ENCODE measurements at places on chromosomes 5 and 9. TPM values are rescaled to one million over a fixed set of nuclear protein-coding genes. Genes with fewer than 3 reads are reported as not detected.

- DNase-seq: no peak
- H3K4me3 ChIP-seq: no peak overlapping the region
- no peaks in the 10 kb centered on the region for H3K4me1 ChIP-seq
These were observed 104.2 kb upstream of the GPR151 start for GRCh38 chr5:146620031-146620668.

DNA sequence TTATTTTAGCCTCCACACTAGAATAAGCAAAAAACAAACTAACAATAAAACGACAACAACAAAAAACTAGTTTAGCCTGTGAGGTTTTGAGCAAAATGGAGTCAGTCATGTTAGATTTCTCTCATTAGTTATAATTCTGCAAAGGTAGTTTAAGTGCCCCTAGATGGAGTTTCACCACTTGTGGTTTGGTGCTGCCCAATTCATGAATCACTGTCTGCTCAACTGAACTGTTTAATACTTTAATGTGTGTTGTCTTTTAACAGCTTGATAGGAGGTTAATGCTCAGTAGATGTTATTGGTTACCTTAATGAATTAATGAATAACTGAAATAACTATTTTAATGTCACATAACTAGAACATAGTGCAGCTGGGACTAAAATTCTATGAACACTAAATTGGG lies 3.5 kb upstream of the PLAA start:
- H3K36me3 ChIP-seq: no peaks in the 10 kb centered on the region
- H3K27me3 ChIP-seq: no peaks in the 10 kb centered on the region
- H3K4me1 ChIP-seq: peaks cover 28% of the 10 kb centered on the region
- H3K27ac ChIP-seq: no peak overlapping the region
- no peak overlapping the region for H3K4me3 ChIP-seq

- no peak for DNase-seq
- peak overlapping the region; percentile 72 for H3K4me3 ChIP-seq
- H3K36me3 ChIP-seq: no peaks in the 10 kb centered on the region
These were observed 19.5 kb downstream of the IGIP start for GRCh38 chr5:140145256-140145655.

DNA sequence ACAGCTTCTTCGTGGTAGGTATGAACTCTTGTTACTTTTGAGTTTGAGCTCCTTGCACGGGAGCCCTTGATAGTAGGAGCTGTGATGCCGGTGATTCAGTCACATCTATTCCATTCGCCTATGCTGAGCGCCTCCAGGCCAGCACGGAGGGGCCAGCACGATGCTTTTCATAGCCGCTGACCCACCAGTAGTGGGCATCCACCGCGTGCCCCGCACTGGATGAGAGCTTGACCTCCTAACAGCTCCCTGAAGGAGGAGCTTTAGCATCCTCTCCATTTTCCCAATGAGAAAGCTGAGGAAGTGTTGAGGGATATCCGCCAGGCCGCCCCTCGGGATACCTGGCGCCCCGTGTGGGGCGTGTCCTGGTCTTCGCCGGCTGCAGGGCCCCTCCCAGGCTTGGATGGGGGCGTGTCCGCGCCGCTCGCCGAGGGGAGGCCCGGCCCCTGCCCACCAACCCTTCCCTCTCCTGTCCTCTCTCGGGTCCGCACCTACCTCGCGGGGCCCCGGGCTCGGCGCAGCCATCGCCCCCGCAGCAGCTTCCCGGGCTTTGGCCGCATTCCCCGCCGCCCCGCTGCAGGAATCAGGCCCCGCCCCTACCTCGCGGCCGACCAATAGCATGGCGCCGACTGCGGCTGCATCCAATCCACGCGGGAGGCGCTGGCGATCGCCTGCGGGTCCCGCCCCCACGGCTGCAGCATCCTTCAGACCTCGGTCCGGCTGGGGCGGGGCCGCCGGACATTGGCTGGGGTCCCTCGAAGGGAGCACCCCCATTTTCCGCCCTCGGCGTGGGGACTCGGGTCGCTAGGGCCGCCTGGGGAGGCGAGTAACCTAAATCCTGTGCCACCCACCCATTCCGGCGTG lies at the start of gene PIP5KL1:
Gene PIP5KL1 (minus strand): TSS at position 547 of the 861 bp plus-strand sequence. CDS start 25 bp downstream, at position 522.
- peaks cover 44% of the 10 kb centered on the region for H3K27me3 ChIP-seq
- peaks cover 38% of the 10 kb centered on the region for H3K4me1 ChIP-seq
- peak within 1 kb of the TSS; percentile 69 for H3K4me3 ChIP-seq

- H3K4me1 ChIP-seq: peaks cover 22% of the 10 kb centered on the region
- H3K27me3 ChIP-seq: peaks cover 28% of the 10 kb centered on the region
- DNase-seq: no peak
- H3K36me3 ChIP-seq: no peaks in the 10 kb centered on the region
These were observed 22.3 kb downstream of the NCS1 start for GRCh38 chr9:130194378-130194932.

- no peaks in the 10 kb centered on the region for H3K4me1 ChIP-seq
- H3K27ac ChIP-seq: no peak overlapping the region
- no peaks in the 10 kb centered on the region for H3K36me3 ChIP-seq
- DNase-seq: no peak
- H3K27me3 ChIP-seq: no peaks in the 10 kb centered on the region
- H3K4me3 ChIP-seq: no peak overlapping the region
These were observed 144.6 kb downstream of the CCDC171 start for GRCh38 chr9:15697446-15697851.

DNA sequence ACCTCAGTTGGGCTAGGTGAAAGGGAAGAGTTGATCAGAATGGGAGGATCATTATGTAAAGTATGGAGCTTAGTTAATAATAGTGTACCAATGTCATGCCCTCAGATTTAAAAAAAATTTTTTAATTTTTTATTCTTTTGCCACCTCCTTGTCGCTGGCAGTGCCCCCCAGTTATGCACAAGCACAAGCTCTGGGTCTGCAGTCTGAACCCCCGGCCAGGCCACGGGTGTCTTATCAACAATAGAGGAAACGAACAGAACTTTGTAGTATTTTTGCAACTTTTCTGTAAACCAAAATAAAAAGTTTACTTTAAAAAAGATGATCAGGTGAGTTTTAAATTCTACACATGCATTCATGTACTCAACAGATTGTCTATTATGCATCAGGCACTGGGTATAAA lies 1.4 kb upstream of the GM2A start:
- no peak overlapping the region for H3K27ac ChIP-seq
- no peak overlapping the region for H3K4me3 ChIP-seq
- peaks cover 41% of the 10 kb centered on the region for H3K4me1 ChIP-seq
- no peaks in the 10 kb centered on the region for H3K27me3 ChIP-seq
- DNase-seq: no peak
- H3K36me3 ChIP-seq: no peaks in the 10 kb centered on the region

- H3K4me1 ChIP-seq: peaks cover 32% of the 10 kb centered on the region
- no peak overlapping the region for H3K27ac ChIP-seq
- DNase-seq: no peak
- no peaks in the 10 kb centered on the region for H3K36me3 ChIP-seq
- no peak overlapping the region for H3K4me3 ChIP-seq
- H3K27me3 ChIP-seq: no peaks in the 10 kb centered on the region
These were observed 135.4 kb upstream of the IER5L start for GRCh38 chr9:129313331-129313955.

DNA sequence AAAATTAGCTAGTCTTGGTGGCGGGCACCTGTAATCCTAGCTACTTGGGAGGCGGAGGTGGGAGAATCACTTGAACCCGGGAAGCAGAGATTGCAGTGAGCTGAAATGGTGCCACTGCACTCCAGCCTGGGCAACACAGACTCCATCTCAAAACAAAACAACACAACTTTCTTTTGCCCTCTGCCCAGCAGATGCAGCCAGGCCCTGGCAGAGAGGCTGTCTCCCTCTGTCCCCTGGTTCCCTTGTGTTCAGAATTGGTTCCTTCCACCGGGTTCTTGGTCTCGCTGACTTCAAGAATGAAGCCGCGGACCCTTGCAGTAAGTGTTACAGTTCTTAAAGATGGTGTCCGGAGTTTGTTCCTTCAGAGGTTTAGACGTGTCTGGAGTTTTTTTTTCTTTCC lies 30.2 kb upstream of the CEP72 start:
- no peak overlapping the region for H3K4me3 ChIP-seq
- H3K4me1 ChIP-seq: no peaks in the 10 kb centered on the region
- no peak for DNase-seq

GRCh38 chr5:158165647-158166046 lies 306.7 kb upstream of the CLINT1 start:
- H3K27ac ChIP-seq: no peak overlapping the region
- no peak for DNase-seq
- no peak overlapping the region for H3K4me3 ChIP-seq
- no peaks in the 10 kb centered on the region for H3K4me1 ChIP-seq
- peaks cover 17% of the 10 kb centered on the region for H3K27me3 ChIP-seq
- no peaks in the 10 kb centered on the region for H3K36me3 ChIP-seq

DNA sequence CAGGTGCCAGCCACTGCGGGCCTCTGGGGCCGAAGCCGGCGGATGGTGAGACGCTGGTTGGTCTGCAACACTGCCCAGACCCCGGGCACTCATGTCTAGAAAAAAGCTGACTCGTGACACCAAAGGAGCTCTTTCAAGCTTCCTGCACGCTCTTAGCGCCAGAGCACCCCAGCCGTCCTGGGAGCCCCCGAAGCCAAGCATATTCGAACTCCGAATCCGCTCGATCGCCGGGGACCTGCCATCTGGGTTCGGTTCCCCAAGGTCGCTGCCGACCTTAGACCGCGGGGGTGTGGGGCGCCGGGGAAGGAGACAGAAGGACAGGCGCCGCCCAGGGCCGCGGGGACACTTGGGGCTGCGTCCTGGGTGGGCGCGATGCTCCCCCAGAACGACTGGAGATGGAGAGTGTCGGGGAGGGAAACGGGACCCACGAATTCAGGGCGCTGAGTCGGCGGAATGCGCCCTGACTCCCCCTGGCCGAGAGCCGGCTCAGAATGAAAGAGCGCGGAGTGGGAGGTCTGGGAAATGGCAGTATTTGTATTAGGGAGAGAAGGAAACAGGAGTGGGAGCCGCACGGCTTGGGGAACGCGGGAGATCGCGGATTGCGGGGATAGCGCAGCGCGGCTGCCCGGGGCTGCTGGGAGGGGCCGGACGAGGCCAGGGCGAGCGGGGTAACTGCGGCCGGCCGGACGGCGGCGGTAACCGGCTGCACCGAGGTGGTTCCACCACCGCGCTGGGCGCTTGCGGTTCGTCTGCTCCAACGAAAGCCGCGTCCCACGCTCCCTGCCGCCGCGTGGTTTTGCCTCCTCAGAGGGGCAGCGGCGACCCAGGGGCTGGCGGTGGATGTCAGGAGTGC lies 20.1 kb upstream of the MARCHF6 start:
- no peaks in the 10 kb centered on the region for H3K36me3 ChIP-seq
- H3K4me3 ChIP-seq: peak overlapping the region; percentile 74
- H3K27ac ChIP-seq: peak overlapping the region; percentile 82
- peaks cover 10% of the 10 kb centered on the region for H3K27me3 ChIP-seq

GRCh38 chr5:32301891-32302290 lies 10.8 kb downstream of the MTMR12 start:
- no peaks in the 10 kb centered on the region for H3K27me3 ChIP-seq
- no peak for DNase-seq
- peaks cover 6% of the 10 kb centered on the region for H3K36me3 ChIP-seq

GRCh38 chr5:14364096-14364495 lies 217.5 kb upstream of the OTULINL start:
- H3K36me3 ChIP-seq: peaks cover 95% of the 10 kb centered on the region
- H3K4me3 ChIP-seq: no peak overlapping the region
- no peaks in the 10 kb centered on the region for H3K27me3 ChIP-seq

- H3K27ac ChIP-seq: no peak overlapping the region
- DNase-seq: no peak
- no peaks in the 10 kb centered on the region for H3K36me3 ChIP-seq
- peaks cover 5% of the 10 kb centered on the region for H3K27me3 ChIP-seq
These were observed 132.9 kb downstream of the ADGRV1 start for GRCh38 chr5:90691533-90691932.

DNA sequence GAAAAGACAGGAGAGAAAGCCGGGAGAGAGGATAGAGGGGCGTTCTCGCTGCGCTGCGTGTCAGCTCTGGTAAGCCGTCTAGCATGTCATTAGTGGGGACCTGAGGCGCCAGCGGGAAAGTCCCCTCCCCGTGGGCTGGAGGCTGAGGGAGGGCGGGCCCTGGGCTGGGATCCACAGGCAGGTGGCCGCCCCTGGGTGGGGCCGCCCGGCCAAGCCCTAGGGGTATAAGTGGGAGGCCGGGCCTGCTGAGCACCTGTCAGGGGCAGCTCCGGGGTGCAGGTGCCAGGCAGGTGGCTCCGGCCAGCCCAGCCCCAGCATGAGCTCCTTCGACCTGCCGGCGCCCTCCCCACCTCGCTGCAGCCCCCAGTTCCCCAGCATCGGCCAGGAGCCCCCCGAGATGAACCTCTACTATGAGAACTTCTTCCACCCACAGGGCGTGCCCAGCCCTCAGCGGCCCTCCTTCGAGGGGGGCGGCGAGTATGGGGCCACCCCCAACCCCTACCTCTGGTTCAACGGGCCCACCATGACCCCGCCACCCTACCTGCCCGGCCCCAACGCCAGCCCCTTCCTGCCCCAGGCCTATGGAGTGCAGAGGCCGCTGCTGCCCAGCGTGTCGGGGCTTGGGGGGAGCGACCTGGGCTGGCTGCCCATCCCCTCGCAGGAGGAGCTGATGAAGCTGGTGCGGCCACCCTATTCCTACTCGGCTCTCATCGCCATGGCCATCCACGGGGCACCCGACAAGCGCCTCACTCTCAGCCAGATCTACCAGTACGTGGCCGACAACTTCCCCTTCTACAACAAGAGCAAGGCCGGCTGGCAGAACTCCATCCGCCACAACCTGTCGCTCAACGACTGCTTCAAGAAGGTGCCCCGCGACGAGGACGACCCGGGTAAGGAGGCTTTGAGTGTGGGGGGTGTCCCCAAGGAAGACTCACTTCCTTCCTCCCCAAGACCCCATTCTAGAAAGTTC lies at the start of gene FOXI1:
Gene FOXI1 (plus strand): TSS at position 256 of the 970 bp plus-strand sequence. CDS start 61 bp downstream, at position 317.
- H3K4me1 ChIP-seq: no peaks in the 10 kb centered on the region
- no peaks in the 10 kb centered on the region for H3K36me3 ChIP-seq
- peaks cover 5% of the 10 kb centered on the region for H3K27me3 ChIP-seq
- no peak within 1 kb of the TSS for H3K27ac ChIP-seq
- no peak within 1 kb of the TSS for H3K4me3 ChIP-seq
- no peak for DNase-seq

DNA sequence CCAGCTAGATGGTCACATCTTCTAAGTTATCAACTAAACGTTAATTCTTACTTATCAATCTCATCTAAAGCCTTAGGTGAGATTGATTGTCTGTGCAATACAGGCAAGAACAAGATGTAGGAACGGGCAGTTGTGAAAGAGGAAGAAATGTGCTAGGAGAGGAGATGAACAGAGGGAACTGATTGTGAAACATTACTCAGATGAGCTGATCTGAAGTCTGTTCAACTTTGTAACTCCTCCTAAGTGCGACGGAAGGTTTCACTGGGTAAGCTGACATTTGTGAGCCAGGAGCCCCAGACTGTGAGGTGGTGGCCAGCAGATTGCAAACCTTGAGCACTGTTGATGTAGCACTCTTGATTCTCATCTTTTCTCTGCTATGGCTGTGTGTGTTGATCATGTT lies 204.1 kb downstream of the CD180 start:
- no peaks in the 10 kb centered on the region for H3K36me3 ChIP-seq
- no peak for DNase-seq
- no peaks in the 10 kb centered on the region for H3K27me3 ChIP-seq
- H3K4me1 ChIP-seq: peaks cover 12% of the 10 kb centered on the region

- no peak overlapping the region for H3K27ac ChIP-seq
These were observed 391.6 kb downstream of the DMRTA1 start for GRCh38 chr9:22838266-22838665.

GRCh38 chr5:80867233-80867632 lies 92.9 kb upstream of the RASGRF2 start:
- peaks cover 20% of the 10 kb centered on the region for H3K36me3 ChIP-seq
- H3K27ac ChIP-seq: no peak overlapping the region
- DNase-seq: no peak

The LURAP1L gene
- 2.6 TPM for total RNA-seq

The UIMC1 gene
- total RNA-seq: 30.7 TPM

The NSA2 gene
- total RNA-seq: 44.1 TPM

The PAPPA gene
- 0.69 TPM for total RNA-seq

The IZUMO3 gene
- total RNA-seq: not detected

The GPX3 gene
- 744 TPM for total RNA-seq

The SHISAL2B gene
- total RNA-seq: not detected

The DTWD2 gene
- 14.7 TPM for total RNA-seq

The IL5 gene
- total RNA-seq: not detected
